ENCODE measurements at places on chromosomes 5 and 9.

DNA sequence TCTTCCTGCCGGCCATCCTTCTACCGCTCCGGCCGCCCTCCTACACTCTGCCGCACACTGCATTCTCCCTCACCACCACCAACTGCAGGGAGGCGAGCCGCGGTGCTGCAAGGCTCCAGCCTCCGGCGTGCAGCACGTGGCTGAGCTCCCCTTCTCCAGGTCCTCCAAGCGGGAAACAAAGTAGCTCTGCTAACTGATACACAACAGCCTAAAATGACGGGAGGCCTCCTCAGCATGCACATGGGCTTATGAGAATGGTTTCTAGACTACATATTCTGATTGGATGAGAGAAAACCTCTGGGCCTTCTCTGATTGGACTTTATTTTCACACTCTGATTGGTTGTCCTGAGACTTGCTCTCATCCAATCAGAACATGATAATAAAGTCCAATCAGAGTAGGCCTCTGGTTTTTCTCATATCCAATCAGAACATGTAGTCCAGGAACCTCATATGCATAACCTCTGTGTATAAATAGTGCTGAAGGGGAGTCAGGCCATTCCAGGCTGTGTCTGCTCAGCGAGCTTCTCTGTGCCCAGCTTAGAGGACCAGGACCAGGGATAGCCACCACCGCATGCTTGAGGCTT lies 27.0 kb upstream of the ZNF354B start:
- DNase-seq = no peak

DNA sequence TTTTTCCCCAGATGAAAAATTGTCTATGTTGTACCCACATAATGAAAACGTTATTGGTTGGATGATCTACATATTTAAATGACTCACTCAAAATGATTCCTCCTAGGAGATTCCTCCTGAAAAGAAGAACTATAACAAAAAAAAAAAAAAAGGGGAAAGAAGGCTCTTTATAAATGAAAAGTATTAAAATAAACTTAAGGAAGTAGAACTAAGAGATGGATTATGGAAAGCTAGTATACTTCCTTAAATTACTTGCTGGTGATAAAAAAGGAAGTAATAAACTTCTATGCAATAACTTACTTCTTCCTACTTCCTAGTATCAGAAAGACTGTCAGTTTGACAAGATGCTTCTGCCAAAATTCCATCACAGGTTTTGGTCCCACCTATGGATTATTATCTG lies 1087.7 kb downstream of the CDH12 start:
- no peak for DNase-seq

- DNase-seq = no peak
Observed at GRCh38 chr5:135454946-135455345, 2.8 kb upstream of the TIFAB start.

DNA sequence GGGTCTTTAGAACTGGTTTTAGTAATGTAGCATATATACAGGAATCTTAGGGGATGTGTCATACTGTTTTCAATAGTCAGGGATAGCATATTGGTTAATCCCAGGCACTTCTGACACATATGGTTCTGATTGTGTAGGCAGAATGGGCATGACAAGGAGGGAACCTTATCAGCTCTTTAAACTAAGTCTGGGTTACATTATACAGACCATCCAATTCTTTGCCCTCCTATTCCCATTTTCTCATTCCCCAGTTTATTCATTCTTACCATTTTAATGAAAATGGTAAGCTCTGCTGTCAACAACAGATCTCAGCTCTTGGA lies 85.1 kb downstream of the NDUFAF2 start:
- no peak for DNase-seq

- no peak for DNase-seq
Observed at GRCh38 chr5:80964491-80964890, 4.3 kb downstream of the RASGRF2 start.

DNA sequence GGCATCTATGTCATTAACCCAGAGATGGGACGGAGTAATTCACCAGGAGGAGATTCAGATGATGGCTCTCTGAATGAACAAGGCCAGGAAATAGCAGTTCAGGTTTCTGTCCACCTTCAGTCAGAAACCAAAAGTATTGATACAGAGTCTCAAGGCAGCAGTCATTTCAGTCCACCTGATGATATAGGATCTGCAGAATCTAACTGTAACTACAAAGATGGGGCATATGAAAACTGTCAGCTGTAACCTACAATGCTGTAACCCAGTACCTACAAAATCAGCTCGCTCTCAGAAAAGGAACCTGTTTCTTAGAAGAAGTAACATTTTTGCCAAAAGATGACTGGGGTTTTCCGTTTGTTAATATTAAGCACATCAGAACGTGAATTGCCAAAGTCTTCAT lies 14.7 kb downstream of the MFAP3 start:
- no peak for DNase-seq

GRCh38 chr9:125432715-125433385 lies 171.2 kb downstream of the GAPVD1 start:
- no peak for DNase-seq

DNA sequence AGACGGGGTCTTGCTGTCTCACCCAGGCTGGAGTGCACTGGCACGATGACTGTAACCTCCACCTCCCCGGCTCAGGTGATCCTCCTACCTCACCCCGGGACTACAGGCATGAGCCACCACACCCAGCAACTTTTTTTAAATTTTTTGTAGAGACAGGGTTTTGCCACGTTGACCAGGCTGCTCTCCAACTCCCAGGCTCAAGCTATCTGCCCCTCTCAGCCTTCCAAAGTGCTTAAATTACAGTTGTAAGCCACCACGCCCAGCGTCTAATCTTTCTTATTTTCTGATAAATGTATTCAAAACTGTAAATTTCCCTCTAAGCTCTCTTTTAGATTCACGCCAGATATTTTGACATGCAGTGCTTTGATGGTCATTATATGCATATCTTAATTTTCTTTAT lies 10.3 kb downstream of the FRRS1L start:
- no peak for DNase-seq

DNA sequence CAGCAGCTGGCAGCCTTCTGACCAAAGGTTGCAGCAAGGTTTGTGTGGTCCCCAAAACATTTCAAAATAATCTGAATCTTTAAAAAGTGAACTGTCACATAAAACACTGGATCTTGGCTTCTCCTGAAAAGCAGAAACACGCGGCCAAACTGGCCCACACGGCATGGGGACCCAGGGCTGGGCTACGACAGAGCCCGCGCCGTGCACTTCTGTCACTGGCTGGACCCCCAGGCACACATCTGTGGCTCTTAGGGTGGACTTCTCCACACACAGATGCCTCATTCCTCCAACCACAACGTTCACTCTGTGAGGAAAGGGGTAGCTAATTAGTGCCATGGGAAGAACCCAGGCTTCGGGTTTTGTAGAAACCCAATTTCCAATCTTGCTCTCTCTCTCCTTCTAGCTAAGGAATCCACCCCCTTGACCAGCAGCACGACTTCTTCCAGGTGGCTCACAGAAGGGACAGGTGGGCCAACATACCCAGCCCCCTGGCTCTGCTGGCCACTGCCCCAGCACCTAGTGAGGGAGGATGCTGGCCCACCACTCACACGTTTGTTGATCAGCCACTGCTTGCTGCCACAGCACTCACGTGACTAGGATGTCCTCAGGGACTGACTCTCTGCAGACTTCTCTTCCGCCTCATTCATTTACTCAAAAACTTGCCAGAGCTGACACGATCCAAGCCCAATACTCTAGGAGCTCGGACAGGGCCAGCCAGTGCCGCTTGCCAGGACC lies 17.9 kb downstream of the LMAN2 start:
- DNase-seq = no peak

DNA sequence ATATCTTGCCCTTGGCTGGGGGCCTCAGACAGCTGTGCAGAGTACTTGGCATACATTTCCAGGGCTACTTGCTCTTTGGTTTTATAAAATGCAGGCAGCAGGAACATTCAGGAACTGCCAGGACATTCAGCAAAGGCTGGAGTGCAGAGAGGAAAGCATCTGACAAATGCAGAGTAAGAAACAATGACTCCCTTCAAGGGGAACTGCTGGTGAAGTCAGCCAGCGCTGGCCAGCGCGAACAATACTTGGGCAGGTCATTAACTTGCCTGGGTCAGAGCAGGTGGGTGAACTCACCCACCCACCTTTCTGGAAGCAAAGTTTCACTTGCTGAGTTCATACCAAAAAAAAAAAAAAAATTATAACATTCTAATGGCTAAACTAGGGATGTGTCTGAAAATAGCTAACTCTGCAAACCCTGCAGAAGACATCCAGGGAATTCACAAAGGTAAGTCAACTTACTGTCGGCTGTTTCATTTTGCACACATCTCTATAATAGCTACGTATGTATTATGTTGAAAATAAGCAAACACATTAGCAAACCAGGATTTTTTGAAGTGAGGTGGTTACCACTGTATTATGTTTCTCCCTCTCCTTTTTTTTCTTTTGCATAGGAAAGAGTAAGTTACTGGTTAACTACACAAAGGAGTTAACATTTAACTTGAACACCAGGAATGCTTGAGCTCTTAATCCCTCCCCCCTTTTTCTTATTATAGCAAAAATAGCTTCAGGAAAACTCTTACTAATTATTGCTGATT lies 152.2 kb downstream of the GLIS3 start:
- DNase-seq = no peak

DNA sequence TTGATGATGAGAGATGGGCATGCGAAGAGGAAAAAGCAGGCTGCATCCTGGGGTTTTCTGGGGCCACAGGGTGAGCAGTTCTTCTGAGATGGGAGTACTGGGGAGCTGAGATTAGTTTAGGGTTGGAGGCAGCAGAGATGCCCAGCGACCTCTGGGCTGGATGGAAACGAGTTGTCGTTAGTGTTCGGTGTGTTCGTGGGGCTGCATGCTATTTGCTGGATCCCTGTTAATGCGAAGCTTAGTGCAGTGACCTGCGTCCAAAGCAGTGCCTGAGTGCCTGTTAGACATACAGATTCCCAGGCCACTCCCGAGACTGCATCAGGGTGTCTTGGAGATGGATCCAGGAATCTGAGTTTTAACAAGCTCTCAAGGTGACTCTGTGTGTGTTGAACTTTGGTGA lies 201.3 kb downstream of the CACNA1B start:
- DNase-seq = no peak

DNA sequence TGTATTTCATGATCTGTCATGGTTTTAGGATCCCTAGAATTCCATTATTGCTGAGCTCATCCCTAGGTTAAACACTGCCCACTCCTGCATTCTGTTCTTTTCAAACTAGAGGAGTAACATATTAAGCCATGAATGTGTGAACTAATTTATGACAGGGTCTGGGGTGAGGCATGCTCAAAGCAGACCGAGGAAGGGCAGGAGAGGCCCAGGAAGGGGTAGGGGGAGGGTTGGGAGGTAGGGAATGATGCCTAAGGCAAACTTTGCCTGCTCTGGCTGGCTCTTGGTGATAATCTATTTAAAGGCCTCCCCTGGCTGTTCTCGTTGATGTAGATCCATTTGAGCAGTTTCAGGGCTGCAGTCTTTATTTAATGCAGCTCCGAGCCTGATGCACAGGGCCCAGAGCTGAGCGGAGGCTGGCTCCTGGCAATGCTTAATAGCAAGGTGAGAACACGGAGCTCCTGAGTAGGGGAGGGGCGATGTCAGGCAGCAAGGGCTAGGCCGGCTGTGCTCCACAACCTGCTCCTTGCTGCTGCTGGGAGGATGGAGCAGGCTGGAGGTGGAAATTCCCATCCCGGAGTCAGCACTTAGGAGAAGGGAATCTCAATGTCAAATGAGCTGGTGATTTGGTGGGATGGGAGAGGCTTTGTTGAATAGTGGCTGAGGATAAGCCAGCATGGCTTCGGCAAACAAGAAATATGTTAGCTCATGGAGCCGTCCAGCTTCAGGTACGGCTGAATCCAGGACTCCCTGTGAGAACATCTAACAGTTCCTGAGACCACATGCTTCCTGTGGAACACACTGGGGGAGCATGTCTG lies 73.2 kb upstream of the UNC5A start:
- DNase-seq = no peak

GRCh38 chr5:68007451-68007850 lies 208.1 kb upstream of the PIK3R1 start:
- no peak for DNase-seq

- DNase-seq = no peak
Observed at GRCh38 chr5:109922381-109922995, 232.8 kb downstream of the MAN2A1 start.

DNA sequence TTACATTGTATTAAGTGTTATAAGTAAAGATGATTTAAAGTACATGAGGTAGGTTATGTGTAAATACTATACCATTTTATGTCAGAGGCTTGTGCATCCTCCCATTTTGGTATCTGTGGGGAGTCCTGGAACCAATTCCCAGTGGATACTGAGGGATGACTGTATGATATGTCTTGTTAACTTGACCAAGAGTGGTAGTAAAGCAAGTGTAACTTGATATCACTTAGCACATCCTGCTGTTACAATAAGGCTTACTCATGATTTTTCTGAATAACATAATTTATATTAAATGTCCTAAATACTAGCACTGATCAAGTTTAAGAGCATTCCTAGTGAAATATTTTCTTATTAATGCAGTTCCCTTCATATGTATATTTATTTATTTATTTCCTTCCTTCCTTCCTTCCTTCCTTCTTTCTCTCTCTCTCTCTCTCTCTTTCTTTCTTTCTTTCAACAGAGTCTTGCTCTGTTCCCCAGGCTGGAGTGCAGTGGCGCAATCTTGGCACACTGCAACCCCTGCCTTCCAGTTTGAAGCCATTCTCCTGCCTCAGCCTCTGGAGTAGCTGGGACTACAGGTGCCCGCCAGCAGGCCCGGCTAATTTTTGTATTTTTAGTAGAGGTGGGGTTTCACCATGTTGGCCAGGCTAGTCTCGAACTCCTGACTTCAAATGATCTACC lies 7.5 kb downstream of the NDFIP1 start:
- DNase-seq = no peak

DNA sequence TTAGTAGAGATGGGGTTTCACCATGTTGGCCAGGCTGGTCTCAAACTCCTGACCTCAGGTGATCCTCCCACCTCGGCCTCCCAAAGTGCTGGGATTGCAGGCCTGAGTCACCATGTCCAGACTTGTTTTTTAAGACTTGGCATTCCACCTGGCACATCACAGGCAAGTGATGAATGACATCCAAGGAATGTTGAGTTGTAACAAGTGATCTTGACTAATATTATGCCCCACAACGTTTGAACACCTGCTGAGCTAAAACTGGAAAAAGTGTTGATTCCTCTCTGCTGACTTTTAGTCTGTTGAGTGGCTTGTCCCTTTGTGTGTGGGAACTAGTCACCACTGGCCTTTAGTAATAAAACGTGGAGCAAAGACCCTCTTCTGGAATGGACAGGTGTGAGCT lies 54.6 kb downstream of the SUB1 start:
- no peak for DNase-seq

- DNase-seq = no peak
Observed at GRCh38 chr5:142472306-142472951, 147.6 kb upstream of the SPRY4 start.
